ENCODE measurements at places on chromosomes 16 and 17.
A peak's percentile ranks its signal among the peaks of the same experiment; 100 is the strongest.

DNA sequence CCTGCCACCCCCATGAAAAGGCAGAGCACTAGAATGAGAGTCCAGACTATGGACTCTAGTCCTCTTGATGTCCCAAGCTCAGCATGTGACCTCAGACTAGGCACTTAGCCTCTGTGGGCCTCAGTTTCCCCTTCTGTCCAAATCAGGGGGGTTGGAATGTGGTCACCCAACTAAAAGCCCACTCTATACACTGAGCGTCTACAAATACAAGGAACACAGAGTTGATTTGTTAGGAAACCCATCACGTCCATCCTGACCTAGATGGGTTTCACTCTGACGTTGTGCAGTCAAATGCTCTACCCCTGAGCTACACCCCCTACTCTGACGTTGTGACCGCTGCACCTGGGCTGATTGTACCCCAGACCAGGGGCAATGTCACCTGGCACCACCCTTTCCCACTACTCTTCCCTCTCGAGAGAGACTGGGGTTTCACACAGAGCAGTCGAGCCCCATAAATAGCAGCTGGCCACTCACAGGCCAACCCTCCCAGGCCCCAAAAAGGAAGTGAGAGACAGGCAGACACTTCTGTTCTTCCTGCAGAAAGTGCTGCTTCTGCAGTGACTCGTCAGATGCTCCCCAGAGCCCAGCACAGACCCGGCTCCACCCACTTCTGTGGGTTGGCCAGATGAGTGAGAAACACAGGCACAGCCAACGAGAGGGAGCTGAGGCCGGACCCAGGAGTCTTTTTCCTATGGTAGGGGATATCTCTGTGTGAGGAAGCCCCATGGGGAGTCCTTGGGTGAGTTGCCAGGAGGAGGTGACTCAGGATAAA is 16.1 kb upstream of the TNFRSF13B start:
- peak; percentile 16 for DNase-seq

DNA sequence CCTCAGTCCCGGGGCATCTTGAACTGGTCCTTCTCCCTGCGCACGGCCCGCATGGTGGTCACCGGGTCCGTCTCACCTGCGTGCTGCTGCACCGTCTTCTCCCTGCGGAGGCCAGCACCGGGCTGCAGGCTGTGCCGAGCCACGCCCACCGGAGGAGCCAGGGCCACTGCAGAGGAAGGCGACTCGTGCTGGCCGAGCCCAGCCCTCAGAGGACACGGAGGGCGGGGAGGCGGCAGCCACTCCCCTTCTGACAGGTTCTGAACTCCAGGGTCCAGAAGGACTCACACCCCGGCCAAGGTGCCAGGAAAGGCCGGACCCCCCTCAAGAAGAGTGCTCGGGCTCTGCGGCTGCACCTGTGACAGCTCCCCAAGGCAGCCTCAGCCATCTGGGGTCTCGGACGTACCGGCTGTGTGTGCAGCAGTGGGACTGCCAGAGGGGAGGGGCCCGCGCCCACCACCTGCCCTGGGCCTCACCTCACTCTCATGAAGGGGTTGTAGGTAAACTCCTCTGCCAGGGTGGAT is 15.8 kb upstream of the IGFALS start:
- no peak for DNase-seq

GRCh38 chr17:62052765-62053338 is 12.2 kb downstream of the MED13 start:
- DNase-seq, result no peak

DNA sequence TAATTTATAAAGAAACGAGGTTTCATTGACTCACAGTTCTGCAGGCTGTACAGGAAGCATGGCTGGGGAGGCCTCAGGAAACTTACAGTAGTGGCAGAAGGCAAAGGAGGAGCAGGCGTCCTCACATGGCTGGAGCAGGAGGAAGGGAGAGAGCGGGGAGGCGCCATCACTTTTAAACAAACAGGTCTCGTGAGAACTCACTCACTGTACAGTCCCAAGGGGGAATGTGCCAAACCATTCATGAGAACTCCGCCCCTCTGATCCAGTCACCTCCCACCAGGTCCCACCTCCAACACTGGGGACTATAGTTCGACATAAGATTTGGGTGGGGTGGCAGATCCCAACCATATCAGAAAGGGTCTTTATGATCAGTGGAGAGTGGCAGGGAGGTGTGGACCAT is 392.4 kb upstream of the TNRC6C start:
- no peak for DNase-seq

- DNase-seq, result no peak
Measured at GRCh38 chr17:78305801-78306200, 54.1 kb downstream of the SOCS3 start.

DNA sequence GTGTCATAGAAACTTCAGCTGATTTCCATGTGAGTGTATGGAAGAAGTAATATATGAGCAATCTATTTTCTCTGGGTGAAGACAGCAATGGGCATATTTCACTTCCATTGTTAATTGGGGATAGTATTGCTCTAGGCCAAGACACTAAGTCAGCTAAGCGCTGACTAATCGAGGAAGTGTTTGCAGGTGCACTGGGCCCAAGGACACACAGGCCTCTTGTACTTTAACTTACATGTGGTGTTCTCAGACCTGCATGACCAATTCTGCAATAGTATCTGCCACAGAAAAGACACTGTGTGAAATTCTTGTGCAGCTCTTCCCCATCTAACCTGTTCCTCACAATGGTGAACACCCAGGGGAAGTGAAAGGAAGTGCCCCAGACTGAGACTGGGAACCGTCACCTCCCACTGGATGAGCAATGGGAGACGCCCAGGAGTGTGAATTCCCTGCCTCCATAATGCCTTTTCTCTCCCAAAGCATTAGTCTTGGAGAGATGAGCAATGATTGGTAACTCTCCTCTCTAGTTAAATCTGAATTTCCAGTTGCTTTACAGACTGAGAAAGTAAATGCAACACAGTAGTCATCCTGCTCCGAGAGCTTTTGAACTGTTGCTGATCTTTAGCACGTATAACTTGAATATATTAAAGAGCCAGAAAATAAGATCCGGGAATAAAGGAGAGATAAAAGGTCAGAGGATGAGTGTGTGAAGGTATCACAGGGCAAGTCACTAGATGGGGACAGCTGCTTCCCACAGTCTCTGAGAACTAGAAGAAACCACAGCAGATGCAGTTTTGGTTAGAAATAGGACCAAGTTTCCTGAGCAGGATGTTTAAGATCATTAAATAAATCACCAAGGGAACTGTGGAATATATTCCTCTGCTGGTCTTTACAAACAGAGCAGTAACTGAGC is 82.6 kb downstream of the CDK5R1 start:
- DNase-seq, result no peak

GRCh38 chr16:89171216-89172170 is at the start of gene CDH15:
CDH15 (plus strand) TSS chr16:89171748; CDS start chr16:89171832, 84 bp downstream.
- peak; percentile 98 for DNase-seq

GRCh38 chr16:70800311-70800710 is 647 bp downstream of the VAC14 start:
- no peak for DNase-seq

GRCh38 chr16:1343428-1344242 is 8.0 kb downstream of the TSR3 start:
- no peak for DNase-seq

DNA sequence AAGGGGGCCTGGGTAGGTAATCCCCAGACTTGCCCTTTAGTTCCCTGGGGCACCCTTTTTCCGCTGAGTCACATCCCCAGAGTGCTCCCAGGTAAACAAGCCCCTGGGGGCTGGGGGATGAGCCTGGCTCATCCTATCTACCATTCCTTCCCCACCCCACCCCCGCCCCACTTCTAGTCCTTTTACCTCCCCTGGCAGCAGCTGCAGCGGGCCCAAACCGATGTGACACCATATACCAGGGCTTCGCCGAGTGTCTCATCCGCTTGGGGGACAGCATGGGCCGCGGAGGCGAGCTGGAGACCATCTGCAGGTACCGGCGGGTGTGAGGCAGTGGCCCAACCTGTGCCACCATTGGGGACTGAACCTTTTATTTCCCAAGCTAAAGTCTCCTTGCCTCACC is 860 bp downstream of the NRN1L start:
- no peak for DNase-seq

- DNase-seq, result no peak
Measured at GRCh38 chr17:48143629-48144028, 36.1 kb downstream of the SNX11 start.

DNA sequence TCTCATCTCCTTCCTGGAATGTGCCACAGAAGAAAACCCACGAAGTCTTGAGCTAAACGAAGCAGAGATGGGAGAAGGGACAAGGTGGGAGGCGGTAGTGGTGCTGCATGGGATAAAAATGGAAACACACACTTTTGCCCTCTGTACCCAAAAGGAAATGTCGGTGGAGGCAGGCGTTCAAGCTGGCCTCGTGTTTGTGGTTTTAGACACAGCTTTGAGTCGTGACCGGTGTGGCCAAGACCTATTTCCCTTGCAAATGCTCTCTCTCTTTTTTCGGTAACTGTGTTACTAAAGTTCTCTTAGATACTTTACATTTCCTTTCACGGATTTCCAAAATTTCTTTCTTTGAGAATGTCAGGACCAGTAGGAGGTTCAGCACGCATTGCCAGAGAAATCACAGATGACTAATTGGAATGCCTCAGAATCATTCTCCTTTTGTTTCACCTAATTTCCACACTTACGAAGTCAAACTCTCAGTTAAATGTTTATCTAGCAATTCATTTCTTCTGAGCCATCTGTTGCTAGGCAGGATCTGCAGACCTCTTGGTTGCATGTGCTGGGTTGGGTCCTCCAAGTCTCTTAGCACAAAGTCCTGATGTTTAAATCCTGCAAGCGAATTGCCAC is 412.3 kb downstream of the MAF start:
- no peak for DNase-seq

DNA sequence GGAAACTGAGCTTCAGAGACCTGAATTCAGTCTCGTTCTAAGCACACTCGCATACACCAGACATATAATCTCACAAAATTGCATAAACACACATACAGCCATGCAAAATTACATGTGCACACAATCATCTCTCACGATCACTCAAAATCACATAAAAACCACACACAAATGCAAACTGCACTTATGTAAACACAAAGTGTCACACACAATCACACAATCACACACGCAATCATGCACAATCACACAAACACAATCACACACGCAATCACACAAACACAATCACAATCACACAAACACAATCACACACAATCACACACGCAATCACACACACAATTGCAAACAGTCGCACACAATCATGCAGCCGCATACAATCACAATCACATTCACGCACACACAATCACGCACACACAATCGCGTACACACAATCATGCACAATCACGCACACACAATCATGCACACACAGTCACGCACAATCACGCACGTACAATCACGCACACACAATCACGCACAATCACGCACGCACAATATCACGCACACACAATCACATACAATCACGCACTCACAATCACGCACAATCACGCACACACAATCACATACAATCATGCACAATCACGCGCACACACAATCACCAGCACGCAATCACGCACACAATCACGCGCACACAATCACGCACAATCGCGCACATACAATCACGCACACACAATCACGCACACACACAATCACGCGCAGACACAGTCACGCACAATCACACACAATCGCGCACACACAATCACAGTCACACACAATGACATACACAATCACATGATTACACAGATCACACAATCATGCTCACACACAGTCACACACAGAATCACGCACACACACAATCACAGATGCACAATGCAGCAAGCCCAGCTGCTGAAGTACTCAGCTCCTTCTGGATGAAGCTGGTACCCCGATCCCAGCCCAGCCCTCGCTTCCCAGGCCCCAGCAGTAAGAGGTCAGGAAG is 45.6 kb downstream of the ZDHHC7 start:
- no peak for DNase-seq

DNA sequence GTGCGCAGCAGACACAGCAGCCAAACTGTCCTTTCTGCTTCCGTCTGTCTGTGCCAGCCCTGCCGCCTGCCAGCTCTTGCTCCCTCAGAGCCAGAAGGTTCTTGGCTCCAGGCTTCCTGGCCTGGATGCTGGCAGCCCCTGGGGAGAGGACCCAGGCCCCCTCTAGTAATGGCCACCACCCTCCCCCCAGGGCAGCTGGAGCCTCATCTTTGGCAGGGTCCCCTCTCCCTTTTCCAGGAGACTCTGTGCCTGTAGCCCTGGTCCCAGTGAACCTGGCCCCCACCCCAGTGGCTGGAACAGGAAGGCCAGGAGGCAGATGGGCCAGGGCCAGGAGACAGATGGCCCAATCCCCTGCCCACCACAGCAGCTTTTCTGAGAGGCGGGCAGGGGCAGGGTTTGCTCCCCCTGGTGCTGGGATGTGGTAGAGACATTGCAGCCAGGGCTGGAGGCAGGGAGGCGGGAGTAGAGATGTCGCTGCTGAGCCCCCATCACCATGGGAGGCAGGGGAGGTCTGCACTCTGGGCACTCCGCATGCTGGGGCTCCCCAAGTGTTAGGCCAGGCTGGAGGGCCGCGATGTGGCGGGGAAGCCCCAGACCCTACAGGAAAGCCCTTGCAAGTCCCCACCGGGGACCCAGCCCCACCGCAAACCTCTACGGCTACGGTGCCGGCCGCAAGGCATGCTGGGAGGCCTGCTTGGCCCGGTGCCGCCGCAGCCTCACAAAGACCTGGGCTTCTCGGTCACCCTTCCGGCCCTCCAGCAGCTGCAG is 16.7 kb downstream of the UNC13D start:
- peak; percentile 61 for DNase-seq

- no peak for DNase-seq
Measured at GRCh38 chr17:38355251-38355650, 3.6 kb downstream of the SOCS7 start.

DNA sequence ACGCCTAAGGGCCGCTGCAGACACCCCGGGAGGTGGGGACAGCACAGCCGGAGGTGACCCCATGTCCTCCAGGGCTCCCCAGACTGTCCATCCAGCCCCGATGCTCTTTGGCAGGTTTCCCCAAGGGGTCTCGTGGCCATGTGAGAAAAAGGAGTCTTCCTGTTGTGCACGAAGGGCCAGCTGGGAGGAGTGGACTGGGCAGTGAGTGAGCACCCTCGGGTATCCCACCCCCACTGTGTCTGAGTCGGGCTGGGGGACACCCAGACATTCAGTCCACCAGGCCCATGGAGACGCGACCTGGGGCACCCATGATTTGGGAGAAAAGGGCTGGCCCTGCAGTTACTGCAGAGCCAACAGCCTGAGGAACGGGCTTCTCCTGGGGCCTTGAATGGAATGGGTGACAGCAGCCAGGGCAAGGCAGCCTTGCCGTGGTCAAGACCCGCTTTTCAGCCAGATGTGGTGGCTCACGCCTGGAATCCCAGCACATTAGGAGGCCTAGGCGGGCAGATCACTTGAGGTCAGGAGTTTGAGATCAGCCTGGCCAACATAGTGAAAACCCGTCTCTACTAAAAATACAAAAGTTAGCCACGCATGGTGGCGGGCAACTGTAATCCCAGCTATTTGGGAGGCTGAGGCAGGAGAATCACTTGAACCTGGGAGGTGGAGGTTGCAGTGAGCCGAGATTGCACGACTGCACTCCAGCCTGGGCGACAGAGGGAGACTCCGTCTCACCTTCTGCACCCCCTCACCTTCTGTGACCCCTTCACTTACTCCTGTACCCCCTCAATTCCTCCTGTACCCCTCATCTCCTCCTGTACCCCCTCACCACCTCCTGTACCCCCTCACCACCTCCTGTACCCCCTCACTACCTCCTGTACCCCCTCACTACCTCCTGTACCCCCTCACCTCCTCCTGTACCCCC is 24.1 kb upstream of the CAPN15 start:
- DNase-seq, result no peak

GRCh38 chr17:45791935-45792334 is 7.8 kb downstream of the CRHR1 start:
- DNase-seq, result no peak

- no peak for DNase-seq
Measured at GRCh38 chr16:20218093-20218492, 109.2 kb downstream of the GP2 start.

GRCh38 chr16:10385725-10386516 is at the start of gene ATF7IP2:
ATF7IP2 (plus strand) TSS chr16:10386061; CDS start chr16:10430621, 44,560 bp downstream.
- peak; percentile 83 for DNase-seq

- no peak for DNase-seq
Measured at GRCh38 chr17:44111777-44112176, 11.7 kb downstream of the HDAC5 start.

Data from effector memory CD4-positive, alpha-beta T cell (primary cell).